Left renal pelvis (tissue), 4 donors: ENCODE measurements at places on chromosomes 13 and 19. TPM values are rescaled to one million over a fixed set of nuclear protein-coding genes. Genes with fewer than 3 reads are reported as not detected.

- no peak for DNase-seq
Measured at GRCh38 chr13:48892688-48893075, 83.0 kb upstream of the FNDC3A start.

DNA sequence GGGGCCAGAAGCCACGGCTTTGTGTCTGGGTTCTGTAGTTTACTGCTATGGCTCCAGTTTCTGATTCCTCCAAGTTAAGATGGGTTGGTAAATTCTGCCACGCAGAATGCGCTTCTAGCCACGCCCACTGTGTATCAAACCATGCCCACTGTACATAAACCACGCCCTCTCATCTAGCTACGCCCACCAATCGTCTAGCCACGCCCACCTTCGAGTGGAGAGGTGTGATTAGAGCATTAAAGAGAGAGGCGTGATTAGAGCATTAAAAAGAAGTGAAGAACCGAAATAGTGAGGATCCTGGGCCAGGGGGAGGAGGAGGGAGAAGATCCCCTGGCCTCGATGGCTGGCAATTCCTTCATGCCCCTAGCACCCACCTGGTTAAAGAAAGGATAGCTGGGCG is 43.7 kb upstream of the ADGRE5 start:
- DNase-seq = no peak

DNA sequence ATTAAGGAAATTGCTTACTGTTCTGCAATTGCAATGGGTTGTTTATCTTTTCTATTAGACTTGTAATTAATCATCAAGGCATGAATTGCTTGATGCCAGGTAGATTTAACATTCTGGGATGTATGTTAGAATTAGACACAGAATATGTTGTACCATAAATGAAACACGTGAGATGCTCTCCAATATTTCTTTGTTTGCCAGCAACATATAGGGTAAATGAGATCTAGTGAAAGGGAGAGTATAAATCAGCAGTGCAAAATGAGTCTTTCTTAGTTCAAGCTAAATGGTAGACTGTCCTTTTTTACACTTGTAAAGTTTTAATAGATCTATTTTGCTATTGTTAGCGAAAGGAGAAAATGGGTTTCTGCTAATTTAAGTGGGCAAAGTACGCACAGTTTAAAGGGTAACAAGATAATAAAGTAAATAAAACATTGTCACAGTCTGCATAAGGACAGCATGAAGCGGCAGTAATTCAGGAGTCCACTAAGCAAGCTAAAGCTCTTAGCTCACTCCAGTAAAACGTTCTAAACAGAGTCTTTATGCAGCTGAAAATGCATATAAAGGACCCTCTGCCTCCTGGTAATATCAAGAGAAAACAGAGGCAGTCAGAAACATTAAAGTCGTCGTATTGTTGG is 1137.1 kb downstream of the OLFM4 start:
- DNase-seq = no peak

DNA sequence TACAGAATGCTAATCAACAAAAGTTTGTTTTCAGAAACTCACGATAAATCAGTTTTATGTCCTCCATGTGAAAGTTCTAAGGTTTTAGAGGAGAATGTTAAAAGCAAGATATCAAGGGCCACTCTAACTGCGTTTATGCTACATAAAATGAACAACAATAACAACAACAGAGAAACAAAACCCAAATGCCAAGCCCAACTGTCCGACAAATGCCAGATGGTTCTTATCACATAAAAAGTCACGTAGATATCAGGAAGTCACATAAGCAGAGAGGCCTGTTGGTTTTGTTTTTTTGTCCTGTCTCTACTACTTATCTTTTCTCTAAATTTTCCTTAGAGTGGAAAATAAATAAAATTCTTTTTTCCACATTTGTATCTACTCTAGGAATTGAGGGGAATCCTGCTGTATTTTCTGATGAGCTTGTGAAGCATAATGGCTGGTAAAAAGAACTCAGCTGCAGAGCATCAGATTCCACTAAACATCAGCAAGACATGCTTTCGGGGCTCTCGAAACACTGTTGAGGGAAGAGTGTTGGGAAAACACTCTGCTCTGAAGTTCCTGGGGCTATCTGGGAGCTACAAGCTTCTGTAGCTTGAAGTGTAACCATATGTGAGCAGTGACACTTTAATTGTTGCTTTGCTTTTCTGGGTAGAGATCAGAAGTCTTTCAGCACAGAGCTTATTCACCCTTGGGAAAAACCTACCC is 110.1 kb downstream of the SLAIN1 start:
- DNase-seq = peak; percentile 55

DNA sequence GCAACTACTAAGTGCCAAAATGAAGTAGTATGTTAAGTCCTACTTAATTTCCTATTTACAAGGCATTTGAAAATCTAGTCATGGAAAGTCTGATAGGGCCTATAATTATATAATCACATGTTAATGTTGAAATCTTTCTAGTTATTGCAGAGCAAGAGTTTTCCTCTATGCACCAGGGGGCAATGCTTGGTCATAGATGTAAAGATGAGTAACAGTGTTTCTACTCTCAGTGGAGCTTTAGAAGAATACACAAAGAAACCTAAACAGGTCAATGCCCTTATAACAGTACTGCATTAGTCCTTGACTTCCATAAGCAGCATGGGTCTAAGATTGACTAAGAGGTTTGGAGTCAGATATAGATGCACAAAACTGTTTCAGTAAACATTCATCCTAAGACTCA is 218.7 kb downstream of the KCTD12 start:
- peak; percentile 8 for DNase-seq

- DNase-seq = no peak
Measured at GRCh38 chr13:31951215-31951678, 80.3 kb upstream of the FRY start.

DNA sequence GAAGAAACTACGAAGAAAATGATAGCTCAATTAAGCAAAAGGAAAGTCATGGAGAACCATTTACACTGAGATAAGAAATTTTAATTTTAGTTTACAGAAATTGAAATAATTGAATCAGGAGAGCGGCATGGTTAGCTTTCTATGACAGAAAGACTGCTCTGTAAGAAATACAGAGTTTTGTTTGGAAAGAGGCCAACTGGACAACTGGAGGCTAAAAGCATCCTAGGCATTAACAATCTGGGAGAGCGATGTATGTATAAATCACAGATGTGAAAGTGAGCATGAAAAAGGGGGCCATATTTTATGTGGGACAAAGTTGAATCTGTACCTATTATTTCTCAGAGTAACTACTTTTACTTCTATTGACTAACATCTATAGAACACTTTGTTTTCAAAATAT is 1608.8 kb upstream of the PCDH20 start:
- no peak for DNase-seq

GRCh38 chr13:82356667-82357410 is 1525.4 kb downstream of the SLITRK1 start:
- no peak for DNase-seq

GRCh38 chr19:13366529-13367143 is 139.6 kb downstream of the CACNA1A start:
- no peak for DNase-seq

DNA sequence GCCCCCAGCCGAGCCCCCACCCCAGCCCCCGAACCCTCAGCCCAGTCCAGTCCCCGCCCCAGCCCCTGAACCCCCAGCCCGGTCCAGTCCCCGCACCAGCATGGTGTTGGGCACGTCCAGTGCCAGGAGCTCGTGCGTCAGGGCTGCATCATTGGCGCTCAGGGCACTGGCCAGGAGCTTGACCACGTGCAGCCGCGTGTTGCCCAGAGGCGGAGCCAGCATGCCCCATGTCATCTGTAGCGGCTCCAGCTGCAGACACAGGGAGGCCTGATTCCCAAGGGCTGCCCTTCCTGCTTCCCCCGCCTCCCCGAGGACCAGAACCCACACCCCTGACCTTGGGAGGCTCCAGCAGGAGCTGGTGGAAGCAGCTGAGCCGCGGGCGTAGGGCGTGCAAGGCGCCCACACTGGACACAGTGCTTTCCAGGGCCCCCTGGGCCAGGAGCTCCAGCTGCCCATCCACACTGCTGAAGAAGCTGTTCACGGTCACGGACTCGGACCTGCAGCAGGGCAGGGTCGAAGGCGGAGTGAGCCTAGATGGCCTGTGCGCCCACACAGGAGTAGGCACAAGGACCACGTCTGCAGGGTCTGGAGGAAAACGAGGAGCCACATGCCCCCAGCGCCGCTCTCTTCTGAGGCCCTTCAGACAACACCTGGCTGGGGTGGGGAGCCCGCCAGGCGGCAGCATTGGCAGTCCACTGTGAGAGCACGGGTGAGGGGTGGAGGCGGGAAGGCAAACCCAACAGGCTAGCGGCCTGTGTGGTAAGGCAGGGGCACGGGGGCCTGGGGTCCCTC is 12.8 kb upstream of the TMEM86B start:
- DNase-seq = no peak

DNA sequence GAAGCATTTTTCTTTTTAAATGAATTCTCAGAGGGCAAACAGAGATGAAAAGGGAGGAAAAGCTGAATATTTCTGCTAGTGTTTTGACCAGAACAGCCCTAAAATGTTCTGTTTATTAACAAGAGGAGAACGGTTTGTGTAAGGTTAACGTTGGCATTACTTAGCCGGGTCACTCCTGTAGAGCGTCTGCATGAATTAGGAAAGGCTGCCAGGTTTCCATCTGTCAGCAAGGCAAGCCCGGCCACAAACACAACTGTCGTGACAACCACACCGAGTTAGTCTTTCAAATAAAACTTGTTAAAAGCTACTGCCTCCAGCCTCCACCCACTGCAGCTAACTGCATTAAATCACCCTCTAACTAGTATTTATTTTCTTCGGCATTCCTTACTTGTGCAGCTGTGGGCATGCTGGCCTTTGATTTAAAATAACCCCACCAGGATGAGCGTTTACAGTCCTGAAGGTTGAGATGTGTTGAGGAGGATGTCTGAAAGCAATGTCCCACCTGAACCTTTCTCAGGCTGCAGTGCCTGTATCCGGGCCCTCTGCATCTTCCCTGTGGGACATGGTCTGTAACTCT is 527.9 kb downstream of the FGF9 start:
- no peak for DNase-seq

Gene GSX1
- not detected for polyA plus RNA-seq

Gene DDX39A
- polyA plus RNA-seq = 52.0 TPM

Gene SMIM17
- polyA plus RNA-seq = 2.0 TPM

Gene LIPE
- polyA plus RNA-seq = 10.4 TPM
